ENCODE measurements at places on chromosomes 1 and 21.

DNA sequence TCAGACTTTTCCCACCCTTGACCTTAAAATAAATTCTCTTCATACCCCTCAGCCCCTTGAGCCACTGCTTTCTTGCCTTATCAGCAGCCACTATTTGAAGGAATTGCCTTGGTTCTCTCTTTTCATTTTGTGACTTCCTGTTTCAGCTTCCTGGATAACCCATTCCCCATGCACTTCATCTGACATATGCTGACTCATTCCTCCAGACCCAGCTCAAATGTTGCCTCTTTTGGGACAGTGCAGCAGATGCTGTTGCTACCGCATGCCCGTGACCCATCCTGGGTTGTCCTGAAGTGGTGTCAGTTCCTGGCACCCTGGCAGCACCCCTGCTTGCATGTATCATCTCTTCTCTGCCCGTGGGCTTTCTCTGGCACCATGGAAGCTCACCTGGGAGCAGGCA lies 496.1 kb downstream of the PTPRU start:
- no peak for DNase-seq

DNA sequence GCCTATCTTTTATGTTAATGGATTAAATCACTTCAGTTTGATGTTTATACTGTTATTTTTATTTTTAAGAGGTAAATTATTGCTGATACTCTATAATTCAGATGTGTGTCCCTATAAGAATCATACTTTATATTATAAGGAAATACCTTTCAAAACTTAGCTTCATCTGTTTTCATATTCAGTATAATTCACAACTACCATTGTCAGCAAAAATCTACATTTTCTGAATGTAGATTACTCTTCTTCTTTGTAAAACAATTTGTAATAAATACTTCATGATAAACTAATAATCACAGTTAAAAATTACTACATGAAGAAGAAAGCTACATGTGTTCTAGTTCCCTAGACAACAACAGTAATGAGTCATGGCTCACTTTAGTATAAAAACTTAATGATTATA lies 115.4 kb upstream of the SERTAD4 start:
- no peak for DNase-seq

DNA sequence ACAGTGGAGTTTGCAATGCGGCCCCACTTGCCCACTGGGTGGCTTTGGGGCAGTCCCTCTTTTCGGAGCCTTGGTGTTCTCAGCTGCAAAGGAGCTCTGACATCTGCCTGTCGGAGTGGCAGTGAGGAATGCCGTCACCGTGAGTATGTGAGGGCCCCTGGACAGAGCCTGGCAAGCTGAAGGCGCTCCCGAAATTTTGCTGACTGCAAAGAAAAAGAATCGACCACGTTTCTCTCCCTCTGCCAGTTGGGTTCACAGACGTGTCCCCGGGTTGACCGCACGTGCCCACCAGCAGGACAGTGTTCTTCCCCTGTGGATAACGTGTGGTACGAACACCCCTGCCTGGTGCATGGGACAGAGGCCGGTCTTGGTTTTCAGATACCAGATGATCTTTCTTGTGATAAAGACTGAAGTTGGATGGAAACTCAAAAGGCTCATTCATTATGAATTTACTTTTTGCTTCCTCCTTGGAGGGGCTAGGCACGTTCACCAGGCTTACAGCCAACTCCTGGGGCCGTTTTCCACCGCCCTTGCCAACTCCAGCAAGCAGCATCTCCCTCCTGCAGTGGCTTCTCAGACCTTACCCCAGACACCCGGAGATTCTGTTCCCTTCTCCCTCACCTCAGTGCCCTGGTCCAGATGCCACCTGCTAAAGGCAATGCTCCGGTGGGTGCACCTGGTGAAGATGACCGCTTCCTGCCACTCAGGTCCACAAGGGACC lies 29.7 kb downstream of the ECE1 start:
- no peak for DNase-seq

GRCh38 chr1:223074445-223075300 lies 68.4 kb downstream of the TLR5 start:
- no peak for DNase-seq

GRCh38 chr1:228037401-228038386 lies 30.9 kb downstream of the WNT3A start:
- DNase-seq: peak; percentile 34

- peak; percentile 76 for DNase-seq
Observed at GRCh38 chr1:153422450-153423068, 6.2 kb downstream of the S100A7A start.

DNA sequence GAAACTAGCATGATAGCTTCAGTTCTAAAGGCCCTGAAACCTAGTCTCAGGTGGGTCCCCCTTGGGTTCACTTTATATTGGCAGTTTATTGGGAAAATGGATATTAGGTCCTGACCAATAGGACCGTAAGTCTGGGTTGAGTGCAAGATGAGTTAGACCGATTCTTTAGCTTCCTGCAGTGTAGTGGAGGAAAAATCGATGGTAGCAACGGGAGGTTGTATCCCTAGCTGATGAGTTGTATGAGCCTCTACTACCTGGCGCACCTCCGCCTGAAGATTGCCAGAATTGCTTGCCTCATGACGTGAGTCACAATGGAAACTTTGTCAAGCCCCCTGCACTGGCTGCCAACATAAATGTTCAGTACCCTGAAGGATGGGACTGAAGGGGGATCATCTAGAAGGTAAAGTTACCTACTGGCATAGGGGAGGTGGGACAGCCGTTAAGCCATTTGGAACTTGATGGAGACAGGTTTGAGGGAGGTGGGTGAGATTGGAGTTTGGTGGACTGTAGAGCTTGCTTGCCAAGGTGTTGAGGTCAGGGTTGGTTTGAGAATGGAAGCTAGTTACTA lies 3.9 kb downstream of the RCC1 start:
- no peak for DNase-seq

GRCh38 chr21:22925032-22925431 lies 1926.8 kb downstream of the NCAM2 start:
- no peak for DNase-seq

DNA sequence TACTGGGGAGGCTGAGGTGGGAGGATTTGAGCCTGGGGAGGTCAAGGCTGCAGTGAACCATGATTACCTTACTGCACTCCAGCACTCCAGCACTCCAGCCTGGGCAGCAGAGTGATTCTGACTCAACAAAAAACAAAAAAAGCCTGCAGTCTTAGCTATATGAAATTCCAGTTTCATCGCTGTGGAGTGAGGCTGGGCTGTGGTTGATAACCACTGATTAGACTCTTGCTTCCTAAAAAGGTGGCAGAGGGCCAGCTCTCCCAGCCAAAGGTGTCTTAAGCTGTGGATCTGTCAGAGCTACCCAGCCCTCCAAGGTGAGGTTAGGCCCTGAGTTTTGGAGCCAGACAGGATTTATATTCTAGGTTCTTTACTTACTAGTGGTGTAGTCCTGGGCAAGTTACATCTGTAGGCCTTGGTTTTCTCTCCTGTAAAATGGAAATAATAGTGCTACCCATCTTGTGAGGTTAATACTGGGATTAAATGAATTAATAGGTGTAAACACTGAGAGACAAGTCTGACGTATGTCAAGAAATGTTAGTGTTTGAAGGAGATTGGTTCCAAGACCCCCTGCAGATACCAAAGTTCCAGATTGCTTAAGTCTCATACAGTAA lies 35.9 kb downstream of the TMCC2 start:
- no peak for DNase-seq

- no peak for DNase-seq
Observed at GRCh38 chr1:33683913-33684312, 180.0 kb upstream of the HMGB4 start.

DNA sequence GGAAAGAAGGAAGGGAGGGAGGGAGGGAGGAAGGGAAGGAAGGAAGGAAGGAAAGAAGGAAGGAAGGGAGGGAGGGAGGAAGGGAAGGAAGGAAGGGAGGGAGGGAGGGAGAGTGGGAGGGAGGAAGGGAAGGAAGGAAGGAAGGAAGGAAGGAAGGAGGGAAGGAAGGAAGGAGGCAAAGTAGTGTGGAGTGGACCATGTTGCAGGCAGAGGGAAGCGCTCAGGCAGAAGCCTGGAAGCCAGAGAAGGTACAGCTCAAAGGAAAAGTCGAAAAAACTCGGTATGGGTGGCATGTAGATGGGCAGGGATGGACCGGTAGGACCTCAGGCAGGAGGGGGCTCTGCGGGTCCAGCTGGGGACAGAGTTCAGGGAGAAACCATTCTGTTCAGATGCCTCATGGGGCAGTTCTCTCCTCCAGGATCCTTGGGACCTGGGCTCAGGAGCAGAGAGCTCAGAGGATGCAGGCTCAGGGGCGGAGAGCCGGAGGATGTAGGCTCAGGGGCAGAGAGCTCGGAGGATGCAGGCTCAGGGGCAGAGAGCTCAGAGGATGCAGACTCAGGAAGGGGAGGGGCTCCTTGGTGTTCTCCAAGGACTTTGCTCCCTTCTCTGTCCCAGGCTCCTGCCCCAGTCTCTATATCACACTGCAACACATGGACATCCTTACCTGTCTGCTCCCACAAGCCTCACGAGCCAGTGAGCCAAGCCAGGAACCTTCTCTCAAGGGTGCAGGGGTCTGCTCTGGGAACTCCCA lies 13.6 kb upstream of the PADI3 start:
- DNase-seq: no peak

- no peak for DNase-seq
Observed at GRCh38 chr1:30778154-30778978, 20.8 kb upstream of the LAPTM5 start.

DNA sequence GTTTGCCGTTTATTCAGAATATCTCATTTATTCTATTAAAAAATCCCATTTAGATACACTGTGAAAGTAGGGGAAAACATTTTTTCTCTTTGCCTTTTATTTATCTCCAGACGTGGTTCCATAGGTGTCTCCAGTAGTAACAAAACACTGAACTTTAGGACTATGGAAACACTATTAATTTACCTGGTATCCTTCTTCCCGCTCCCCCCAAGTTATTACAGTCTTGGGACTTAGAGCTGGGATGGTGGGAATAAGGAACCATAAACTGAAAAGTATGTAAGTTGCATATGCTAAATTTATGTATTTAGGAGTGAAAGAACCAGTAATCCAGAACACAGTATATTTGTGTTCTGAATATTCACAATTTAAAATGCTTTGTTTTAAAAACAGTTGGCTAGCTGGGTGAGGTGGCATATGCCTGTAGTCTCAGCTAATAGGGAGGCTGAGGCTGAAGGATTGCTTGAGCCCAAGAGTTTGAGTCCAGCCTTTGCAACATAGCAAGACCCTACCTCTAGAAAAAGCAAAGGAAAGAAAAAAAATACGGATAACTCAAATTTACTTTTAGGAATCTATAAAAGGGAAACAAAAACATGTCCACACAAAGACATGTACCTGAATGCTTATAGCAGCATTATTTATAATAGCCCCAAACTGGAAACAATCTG lies 3.1 kb downstream of the DNAJB4 start:
- DNase-seq: no peak

DNA sequence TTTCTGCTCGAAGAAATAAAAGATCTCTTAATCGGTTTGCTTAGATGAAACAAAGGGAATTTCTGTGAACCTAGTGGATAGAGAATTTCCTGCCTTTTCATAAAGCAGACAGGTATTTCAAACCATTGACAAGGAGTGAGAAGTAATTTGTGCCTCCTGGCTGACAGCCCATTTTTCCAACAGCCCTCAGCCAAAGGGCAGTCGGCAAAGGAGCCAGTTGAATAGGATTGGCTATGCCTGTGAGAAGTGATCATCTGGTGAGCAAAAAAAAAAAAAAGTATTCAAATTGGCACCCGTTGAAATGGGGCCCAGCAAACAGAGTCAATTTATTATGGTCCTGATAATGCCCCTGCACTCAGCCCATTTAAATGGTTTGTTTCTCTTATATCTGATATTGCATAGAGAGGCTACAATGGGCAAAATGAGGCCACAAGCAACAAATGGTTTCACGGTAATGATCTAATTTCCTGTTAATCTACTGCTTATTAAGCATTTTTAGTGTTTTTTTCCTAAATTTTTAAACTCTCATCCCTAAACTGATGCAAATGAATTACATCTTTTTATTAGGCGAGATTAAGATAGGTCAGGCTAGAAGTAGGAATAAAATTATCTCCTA lies 477.5 kb downstream of the NUF2 start:
- DNase-seq: no peak

DNA sequence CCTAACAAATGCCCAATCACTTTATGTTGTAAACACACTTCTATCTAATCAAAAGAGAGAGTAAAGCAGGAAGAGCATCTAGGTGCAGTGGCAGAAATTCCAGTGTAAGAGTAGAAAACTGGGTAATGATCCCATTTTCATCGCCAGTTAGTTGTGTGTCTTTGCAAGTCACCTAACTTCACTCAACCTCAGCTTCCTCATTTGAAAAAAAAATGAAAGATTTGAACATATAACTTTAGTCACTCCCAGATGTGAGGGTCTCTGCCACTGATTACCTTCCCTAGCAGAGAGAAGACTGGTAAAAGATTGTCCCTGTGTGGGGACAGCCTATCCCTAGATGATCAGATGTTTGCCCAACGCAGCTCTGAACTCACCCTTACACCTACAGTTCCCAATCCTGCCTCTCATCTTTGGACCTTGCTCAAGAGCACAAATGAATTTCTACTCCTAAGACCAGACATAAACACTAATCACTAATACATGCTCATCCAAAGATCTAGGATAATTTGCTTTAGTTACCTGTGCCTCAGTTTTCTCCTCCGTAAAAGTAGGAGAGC lies 25.2 kb upstream of the DUSP23 start:
- DNase-seq: no peak

GRCh38 chr1:231729544-231729943 lies 103.0 kb downstream of the DISC1 start:
- DNase-seq: no peak

- no peak for DNase-seq
Observed at GRCh38 chr1:235933766-235934116, 67.0 kb upstream of the LYST start.

GRCh38 chr1:3558036-3558726 lies 53.1 kb downstream of the MEGF6 start:
- DNase-seq: no peak

DNA sequence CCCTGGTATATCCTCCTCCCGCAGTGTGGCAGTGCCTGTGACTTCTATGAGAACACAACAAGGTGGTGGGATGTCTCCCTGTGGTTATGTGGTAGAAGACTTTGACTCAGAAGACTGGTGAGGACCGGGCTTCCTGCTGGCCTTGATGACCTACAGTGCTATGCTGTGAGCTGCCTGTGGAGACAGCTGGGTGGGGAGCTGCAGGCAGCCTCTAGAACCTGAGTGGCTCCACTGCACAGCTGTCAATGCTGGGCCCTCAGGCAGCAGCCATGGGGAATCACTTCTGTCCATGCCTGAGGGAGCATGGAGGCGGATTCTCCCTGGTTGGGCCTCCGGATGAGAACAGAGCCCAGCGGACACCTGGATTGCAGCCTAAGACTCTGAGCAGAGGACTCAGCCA lies 14.9 kb downstream of the SLC1A7 start:
- DNase-seq: no peak

GRCh38 chr1:214337511-214337910 lies 56.6 kb downstream of the SMYD2 start:
- no peak for DNase-seq

- DNase-seq: no peak
Observed at GRCh38 chr1:242456726-242457269, 67.7 kb downstream of the PLD5 start.

- no peak for DNase-seq
Observed at GRCh38 chr1:117846674-117847425, 82.6 kb downstream of the GDAP2 start.

GRCh38 chr1:19091196-19091953 lies 118.7 kb downstream of the UBR4 start:
- no peak for DNase-seq

All from endothelial cell (in vitro differentiated cells).